CD4-positive, alpha-beta T cell (primary cell): ENCODE measurements at places on chromosomes 6 and 20.

GRCh38 chr20:37958856-37959520 is 56.1 kb downstream of the VSTM2L start:
- no peak for DNase-seq

DNA sequence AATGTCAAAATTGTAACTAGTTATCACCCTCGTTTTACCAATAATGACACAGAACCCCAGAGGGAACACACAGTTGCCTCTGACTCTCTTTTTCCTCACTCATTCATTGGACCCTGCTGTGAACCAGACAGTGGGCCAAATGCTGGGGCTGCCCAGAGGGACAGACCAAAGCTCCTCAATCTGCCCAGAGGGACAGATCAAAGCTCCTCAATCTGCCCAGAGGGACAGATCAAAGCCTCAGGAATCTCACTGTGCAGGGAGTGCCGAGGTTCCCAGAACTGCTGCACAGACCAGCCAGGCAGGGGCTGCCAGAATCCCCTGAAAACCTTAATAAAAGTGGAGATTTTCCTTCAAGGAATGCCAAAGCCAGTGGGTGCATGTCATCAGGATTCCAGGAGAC is 179.1 kb downstream of the SOD2 start:
- no peak for DNase-seq

DNA sequence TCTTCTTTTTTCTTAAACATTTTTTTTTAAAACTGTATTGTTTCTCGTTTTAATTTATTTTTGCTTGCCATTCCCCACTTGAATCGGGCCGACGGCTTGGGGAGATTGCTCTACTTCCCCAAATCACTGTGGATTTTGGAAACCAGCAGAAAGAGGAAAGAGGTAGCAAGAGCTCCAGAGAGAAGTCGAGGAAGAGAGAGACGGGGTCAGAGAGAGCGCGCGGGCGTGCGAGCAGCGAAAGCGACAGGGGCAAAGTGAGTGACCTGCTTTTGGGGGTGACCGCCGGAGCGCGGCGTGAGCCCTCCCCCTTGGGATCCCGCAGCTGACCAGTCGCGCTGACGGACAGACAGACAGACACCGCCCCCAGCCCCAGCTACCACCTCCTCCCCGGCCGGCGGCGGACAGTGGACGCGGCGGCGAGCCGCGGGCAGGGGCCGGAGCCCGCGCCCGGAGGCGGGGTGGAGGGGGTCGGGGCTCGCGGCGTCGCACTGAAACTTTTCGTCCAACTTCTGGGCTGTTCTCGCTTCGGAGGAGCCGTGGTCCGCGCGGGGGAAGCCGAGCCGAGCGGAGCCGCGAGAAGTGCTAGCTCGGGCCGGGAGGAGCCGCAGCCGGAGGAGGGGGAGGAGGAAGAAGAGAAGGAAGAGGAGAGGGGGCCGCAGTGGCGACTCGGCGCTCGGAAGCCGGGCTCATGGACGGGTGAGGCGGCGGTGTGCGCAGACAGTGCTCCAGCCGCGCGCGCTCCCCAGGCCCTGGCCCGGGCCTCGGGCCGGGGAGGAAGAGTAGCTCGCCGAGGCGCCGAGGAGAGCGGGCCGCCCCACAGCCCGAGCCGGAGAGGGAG is 580 bp downstream of the VEGFA start:
- DNase-seq = peak; percentile 21

GRCh38 chr6:138310821-138311220 is 66.9 kb upstream of the SMIM28 start:
- no peak for DNase-seq

DNA sequence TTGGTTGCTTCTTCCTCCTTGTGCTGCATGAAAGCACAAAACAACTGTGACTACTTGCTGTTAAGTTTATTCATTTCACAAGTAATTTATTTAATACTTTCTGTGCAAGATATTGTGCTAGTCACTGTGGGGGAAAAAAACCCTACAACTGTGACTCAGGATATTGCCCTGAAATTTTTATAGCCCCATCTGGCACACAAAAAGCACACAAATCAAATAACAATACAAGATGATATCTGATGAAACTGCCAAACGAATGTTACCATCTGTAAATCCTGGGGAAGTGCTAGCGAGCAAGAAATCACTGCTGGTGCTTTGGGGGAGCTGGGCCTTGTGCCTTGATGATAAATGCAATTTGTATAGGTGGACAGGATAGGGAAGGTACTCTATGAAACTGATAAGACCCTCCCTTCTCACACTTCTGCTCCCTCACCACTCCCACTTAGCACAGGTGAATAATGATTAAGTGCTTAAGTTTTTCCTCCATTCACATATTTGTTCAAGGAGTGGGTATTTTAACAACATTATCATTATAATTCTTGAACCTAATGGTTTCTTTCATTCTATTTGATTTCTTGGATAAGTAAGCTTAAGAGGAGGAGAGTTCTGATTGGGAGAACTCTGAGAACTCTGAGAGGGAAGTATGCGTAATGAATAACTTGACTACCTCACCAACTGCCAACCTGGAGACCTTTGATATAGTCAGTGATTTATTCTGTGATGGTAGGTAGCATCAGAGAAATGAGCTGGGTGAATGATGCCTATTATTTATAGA is 115.3 kb downstream of the RTN4IP1 start:
- no peak for DNase-seq

DNA sequence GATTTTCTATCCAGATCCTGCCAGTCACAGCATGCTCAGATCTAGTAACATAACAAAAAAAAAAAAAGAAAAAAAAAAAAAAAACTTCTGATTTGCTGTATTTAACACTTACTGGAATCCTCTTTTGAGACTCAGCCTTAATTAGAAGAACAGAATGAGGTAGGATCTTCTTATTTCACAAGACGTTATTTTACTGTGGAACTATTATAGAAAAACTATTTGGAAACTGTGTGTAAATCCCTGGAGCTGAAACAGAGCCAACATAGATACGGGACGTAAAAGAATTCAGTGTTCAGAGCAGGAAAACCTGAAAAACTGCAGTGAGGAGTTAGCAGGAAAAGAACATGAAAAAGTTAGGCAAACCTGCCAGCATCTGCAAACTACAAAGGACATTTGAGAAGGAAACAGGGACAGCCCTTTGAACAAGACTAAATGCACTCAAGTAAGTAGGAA is 3.4 kb upstream of the ZNF217 start:
- no peak for DNase-seq

DNA sequence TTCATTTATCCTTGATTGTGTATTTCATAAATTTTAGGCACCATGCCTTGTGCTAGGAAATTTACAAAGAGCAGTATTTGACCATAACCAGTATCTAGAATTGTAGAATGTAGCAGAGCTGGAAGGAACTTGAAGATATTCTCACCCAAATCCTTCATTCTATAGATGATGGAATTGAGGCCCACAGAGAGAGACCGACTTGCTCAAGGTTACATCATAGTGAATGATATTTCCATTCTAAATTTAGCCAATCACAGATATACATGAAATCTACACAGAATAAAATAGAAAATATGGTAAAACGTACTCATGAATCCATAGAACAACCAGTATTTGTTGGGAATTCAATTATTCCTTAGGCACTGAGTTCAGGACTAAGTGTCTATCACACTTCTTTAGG is 10.9 kb upstream of the SGK1 start:
- no peak for DNase-seq

- DNase-seq = no peak
These were observed 1.6 kb downstream of the HSPA1L start for GRCh38 chr6:31813465-31813849.

- no peak for DNase-seq
These were observed 568 bp downstream of the CCDC170 start for GRCh38 chr6:151494235-151494935.

- no peak for DNase-seq
These were observed 38.6 kb downstream of the VTA1 start for GRCh38 chr6:142185641-142186040.

DNA sequence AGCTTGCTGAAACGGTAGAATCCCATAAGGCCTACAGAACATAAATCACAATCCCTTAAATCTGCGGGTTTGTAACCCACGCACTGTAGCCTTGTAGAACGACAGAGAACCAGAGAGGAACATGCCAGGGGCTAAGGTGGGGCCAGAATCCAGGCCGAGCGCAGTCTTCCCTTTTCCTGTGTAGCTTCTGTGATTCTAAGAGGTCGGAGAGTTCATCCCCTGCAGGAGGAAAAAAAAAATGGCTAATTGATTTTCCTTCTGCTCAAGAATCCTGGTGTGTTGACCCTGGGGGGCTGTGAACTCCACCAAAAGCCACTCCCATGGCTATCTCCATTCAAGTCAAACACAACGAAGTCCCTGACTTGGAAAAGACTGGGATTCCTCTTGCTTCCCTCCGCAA is 96.3 kb downstream of the SPTLC3 start:
- no peak for DNase-seq

DNA sequence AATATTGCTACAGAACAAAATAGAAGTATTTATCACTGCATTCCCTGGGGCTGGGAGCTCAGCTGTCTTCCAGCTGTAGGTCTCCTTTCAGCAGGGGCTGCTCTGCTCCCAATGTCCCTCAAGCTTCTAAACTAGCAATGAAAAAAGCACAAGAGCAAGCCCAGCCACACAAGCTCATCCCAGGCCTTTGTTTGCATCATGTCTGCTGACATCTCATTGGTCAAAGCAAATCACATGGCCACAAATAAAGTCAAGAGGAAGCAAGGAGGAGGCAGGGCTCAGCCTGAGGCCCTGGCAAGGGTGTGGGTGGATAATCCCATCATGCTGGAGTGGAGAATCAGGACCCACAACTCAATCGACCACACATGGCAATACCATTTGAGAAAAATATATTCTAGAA is 2.2 kb upstream of the BFSP1 start:
- peak; percentile 38 for DNase-seq

DNA sequence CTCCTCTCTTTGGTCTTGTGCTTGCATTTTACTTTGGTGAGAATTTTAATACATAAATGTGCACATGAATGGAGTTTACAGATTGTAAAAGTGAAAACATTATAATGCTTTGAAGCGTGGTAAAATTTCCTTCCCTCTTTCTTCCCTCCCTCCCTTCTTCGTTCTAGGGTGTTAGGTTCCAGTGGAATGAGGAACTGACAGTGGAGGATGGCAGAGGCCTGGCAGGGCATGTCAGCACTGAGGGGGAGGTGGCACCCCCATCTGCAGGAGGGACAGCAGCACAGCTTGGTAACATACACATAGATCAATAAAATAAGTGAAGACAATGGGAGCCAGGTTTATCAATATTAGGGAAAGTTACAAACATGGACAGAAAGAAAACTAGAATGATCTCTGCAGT is 47.5 kb downstream of the RNASET2 start:
- no peak for DNase-seq

- DNase-seq = no peak
These were observed 60.1 kb upstream of the SPDEF start for GRCh38 chr6:34616227-34616585.

GRCh38 chr6:10621847-10622246 is 72.6 kb downstream of the C6orf52 start:
- DNase-seq = no peak

DNA sequence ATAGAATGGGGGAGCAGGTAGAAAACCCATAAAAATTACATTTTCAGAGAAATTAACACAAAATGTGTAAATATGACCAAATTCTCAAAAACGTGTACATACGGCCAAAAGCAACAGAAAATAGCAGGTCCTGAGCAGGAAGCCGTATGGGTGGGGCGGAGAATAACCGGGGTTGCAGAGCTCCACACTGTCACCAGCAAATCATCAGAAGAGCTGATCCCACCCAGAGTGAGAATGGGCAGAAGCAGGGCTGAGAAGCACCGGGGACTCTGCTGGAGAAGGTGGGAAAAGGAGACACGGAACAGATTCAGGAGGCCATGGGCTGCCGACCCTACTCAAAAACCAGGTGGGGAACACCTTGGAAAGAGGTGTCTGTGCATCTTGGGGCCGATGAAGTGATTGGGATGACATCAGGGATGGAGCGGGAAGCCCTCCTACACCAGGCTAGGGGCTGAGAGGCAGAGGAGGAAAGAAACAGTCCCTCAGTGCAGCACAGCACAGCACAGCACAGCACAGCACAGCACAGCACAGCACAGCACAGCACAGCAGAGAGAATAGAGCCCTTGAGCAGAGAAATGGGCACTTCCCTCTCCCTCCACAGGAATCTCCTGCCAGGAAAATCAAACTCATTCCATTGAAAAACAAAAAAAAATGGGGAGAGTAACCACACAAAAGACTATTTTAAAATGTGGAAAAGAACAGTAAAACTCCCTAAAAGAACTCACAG is 22.3 kb downstream of the STX7 start:
- no peak for DNase-seq

DNA sequence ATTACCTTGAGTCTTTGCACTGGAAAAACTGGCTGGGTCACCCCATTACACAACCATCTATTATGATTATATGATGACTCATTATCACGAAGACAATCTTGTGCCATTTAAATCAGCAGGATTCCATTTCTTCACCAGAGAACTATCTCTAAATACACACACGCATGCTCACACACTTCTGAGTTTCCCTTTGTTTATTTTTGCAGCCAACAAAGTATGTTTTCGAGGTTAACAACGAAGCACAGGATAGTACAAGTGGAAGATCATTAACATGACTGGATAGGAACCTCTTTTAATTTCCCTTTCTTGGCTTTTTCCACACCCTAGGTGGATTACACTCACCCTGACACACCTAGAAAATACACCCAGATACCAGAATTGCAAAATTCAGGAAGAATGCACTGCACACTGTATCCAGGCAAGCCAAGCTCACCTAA is 18.9 kb downstream of the PERP start:
- no peak for DNase-seq

DNA sequence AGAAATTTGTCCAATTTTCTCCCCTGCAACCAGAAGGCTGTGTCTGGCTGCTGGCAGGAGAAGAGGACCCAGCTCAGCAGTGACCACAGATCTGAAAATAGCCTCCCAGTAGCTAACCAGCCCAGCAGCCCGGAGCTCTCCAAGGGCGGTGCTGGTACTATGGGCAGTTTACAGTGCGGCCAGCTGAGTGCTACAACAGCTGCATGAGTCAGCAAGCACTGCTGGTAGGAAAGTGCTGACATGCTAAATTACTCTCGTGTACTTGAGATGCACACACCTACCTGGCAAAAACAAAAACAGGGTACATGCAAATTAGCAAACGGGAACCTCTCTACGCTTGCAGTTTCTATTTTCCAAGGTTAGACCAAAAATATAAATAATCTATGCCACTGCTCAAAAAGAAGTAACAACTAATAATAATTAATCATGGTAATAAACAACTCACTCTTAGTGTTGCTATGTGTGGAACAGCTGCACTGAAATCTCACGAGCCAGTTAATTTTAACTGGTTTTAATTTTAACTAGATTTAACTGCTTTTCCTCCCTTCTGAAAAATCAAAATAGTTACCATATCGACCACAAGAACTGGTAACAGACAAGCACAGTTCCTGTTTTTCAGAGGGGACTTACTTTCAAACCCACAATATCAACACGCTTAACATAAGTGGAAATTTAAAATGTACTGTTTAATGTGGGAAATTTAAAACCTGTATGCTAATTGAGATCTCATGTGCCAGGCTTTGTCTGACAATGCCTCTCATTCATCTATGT is 10.8 kb downstream of the BACH2 start:
- peak; percentile 74 for DNase-seq

GRCh38 chr20:48698507-48699267 is 129.1 kb downstream of the PREX1 start:
- DNase-seq = no peak

GRCh38 chr6:163620670-163621330 is 206.3 kb downstream of the QKI start:
- DNase-seq = no peak
